ENCODE measurements at places on chromosomes 12 and 14.

DNA sequence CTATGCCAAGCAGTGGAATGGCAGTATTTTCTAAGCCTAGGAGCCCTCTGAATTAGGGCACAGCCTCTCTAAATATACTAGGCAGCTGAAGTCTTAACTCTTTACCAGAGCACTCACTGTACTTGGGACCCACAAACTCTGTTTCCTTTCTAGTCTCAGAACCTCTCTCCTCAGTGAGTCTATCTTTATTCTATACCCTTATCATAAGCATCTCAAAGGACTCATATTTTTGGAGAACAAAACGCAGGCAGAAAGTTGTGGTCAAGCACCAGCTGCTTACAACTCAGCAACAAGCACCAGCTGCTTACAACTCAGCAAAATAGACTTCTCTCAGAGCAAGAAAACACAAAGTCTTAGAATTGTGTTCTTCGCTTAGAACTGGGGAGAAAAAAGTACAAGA, 993 bp downstream of the CCDC196 start:
- DNase-seq, result no peak

GRCh38 chr14:96727980-96728717, 69.0 kb upstream of the VRK1 start:
- DNase-seq, result no peak

- peak; percentile 57 for DNase-seq
These were observed 723 bp downstream of the KIF21A start for GRCh38 chr12:39441963-39442830.

GRCh38 chr12:948238-948637, 1.3 kb downstream of the RAD52 start:
- DNase-seq, result no peak

DNA sequence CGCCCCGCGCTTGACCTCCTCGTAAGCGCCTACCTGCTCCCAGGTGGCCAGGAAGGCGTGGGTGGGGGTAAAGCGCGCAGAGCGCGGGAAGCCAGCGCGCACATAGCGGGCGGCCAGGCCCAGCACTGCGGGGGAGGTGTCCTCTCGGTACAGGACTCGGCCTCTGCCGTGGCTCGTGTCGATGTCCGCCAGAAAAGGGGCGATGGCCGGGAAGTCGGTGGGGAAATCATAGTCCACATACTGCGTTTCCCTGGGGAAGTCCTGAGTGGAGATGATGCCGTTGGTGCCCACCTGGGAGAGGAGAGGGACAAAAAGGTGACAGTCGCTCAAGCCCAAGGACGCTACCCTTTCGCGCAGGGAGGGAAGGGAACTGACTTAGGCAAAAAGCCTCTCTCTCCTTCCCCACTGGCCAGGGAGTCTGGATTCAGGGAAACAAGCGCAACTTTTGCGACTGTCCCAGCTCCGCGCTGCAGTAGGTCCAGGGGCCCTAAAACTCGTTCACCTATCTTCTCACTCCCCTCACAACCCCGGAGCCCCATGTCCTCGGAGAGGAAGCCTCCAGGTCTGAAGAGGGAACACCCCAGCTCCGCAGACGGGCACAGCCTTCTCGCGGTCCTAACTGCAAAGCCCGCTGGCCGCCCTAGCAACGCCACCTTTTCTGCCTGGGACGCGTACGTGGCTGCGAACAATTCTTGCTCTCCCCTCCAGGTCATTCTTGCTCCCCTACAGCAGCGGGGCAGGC, 815 bp downstream of the NID2 start:
- DNase-seq, result no peak

Measured in mammary epithelial cell (primary cell).